Sigmoid colon (tissue), 7 donors: ENCODE measurements at places on chromosomes 16 and 17.

DNA sequence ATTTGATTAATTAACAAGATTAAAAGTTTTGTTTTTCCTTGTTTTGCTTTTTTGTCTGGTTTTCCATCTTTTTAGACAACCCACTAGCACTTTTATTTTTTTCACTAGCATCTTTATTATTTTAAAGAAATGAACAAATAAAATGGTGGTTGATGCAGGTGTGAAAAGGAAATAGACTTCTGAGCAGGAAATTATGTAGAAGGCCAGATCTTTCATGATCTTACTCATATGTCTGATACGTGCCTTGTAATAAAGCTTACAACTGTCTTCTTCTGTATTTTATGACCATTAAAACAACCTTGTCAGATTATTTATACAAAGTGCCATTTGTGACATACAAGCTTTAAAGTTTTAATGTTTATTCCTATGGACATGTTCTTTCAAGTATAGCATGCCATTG lies 6.3 kb downstream of the SLFN12L start:
- no peak for DNase-seq

DNA sequence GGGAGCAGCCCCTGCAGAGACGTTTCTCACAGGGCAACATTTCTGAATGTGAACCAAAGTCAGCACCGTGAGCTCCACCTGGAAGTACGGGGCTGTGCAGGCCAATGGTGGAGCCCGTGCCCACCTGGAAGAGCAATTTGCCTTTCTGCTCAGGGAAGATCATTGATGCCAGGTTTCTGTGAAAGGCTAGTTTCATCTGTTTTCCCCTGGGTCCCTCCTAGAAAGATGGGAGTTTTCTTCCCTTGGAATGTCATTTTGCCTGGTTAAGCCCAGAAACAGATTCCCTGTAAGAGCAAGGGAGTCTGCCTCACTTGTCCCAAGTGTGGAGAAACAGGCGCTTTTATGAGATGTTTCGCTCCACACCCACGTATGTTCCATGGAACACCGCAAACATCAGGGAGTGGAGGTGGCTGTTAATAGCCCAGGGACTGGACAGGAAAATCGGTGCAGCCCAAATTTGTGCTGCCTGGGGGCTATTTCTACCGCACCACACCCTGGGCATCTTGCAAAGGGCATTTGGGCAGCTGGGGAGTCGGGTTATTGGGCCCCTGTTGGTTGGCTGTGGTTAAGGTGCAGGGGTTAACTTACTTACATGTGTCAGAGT lies 2.6 kb downstream of the SLC6A4 start:
- DNase-seq, result no peak

- DNase-seq, result no peak
Measured at GRCh38 chr17:7262935-7263800, 890 bp upstream of the CLDN7 start.

DNA sequence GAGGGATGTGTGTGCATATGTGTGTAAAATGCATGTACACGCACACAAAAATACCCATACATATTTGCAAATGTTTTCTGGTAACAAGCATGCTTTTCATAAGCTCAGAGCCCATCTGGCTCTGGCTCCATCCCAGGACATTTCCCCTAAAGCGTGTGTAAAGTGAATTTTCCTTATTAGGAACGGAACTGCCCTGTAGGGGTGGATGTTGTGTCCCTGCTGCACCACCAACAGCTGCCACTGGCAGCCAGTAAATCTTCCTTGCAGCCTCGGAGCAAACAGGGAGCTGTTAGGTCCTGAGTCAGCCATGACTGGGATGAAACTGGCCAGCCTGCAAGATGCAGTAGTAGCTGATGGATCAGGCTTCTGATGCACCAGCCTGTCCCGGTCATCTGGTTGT lies 393.5 kb downstream of the UTP18 start:
- no peak for DNase-seq

GRCh38 chr16:56469748-56470147 lies 18.4 kb downstream of the OGFOD1 start:
- no peak for DNase-seq
